ENCODE measurements at places on chromosomes 16 and 17.
A peak's percentile ranks its signal among the peaks of the same experiment; 100 is the strongest.

DNA sequence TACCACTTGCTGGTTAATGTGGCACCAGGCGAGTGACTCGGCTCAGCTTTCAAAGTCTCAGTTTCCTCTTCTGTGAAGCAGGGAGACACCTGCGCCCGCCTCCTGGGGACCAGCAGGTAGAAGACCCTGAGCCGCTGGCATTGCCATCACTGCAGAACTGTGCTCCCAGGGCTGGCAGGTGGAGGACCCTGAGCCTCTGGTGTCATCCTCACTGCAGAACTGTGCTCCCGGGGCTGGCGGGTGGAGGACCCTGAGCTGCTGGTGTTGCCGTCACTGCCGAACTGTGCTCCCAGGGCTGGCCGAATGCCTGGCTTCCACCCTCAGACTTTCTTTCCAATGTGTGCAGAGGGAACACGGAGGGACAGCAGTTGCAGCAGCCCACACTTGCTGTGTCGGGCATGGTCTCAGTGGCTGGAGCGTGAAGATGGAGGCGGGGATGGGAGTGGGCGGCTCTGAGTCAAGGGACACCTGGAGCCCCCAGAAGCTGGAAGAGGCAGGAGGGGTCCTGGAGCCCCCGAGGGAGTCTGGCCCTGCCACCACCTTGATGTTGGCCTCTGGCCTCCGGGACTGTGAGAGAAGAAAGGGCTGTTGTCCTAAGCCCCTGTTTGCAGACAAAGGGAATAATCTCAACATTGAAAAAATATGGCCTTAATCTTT lies 75.8 kb upstream of the METTL9 start:
- H3K36me3 ChIP-seq = no peaks in the 10 kb centered on the region
- no peak overlapping the region for H3K4me3 ChIP-seq
- H3K4me1 ChIP-seq = peaks cover 4% of the 10 kb centered on the region
- H3K27ac ChIP-seq = no peak overlapping the region
- H3K27me3 ChIP-seq = no peaks in the 10 kb centered on the region

GRCh38 chr16:67537636-67538591 lies 9.3 kb downstream of the RIPOR1 start:
- no peaks in the 10 kb centered on the region for H3K27me3 ChIP-seq
- H3K36me3 ChIP-seq = peaks cover 41% of the 10 kb centered on the region
- peak overlapping the region; percentile 68 for H3K4me3 ChIP-seq
- H3K4me1 ChIP-seq = peaks cover 5% of the 10 kb centered on the region
- DNase-seq = peak; percentile 88
- peak overlapping the region; percentile 98 for H3K27ac ChIP-seq

GRCh38 chr16:66924527-66925321 lies 611 bp downstream of the RRAD start:
- H3K4me3 ChIP-seq = peak overlapping the region; percentile 73
- no peaks in the 10 kb centered on the region for H3K36me3 ChIP-seq
- peak; percentile 57 for DNase-seq
- H3K4me1 ChIP-seq = peaks cover 52% of the 10 kb centered on the region

GRCh38 chr17:42866631-42867575 lies 15.9 kb downstream of the AOC3 start:
- no peaks in the 10 kb centered on the region for H3K27me3 ChIP-seq
- H3K36me3 ChIP-seq = no peaks in the 10 kb centered on the region
- no peak overlapping the region for H3K27ac ChIP-seq
- peak; percentile 34 for DNase-seq
- H3K4me1 ChIP-seq = peaks cover 7% of the 10 kb centered on the region

GRCh38 chr16:22008215-22009059 lies 526 bp downstream of the MOSMO start:
- H3K4me3 ChIP-seq = peak overlapping the region; percentile 94
- H3K36me3 ChIP-seq = no peaks in the 10 kb centered on the region
- no peak overlapping the region for H3K27ac ChIP-seq
- H3K4me1 ChIP-seq = peaks cover 14% of the 10 kb centered on the region
- H3K27me3 ChIP-seq = no peaks in the 10 kb centered on the region

- H3K4me3 ChIP-seq = no peak overlapping the region
- H3K27me3 ChIP-seq = peaks cover 7% of the 10 kb centered on the region
- peaks cover 43% of the 10 kb centered on the region for H3K36me3 ChIP-seq
- H3K27ac ChIP-seq = peak overlapping the region; percentile 90
- no peak for DNase-seq
These were observed 4.1 kb downstream of the RASD1 start for GRCh38 chr17:17492085-17492484.

GRCh38 chr17:2050300-2051060 lies 4.4 kb upstream of the HIC1 start:
- DNase-seq = peak; percentile 83
- no peaks in the 10 kb centered on the region for H3K36me3 ChIP-seq
- peaks cover 47% of the 10 kb centered on the region for H3K4me1 ChIP-seq
- H3K27ac ChIP-seq = peak overlapping the region; percentile 46
- H3K27me3 ChIP-seq = no peaks in the 10 kb centered on the region
- peak overlapping the region; percentile 90 for H3K4me3 ChIP-seq

DNA sequence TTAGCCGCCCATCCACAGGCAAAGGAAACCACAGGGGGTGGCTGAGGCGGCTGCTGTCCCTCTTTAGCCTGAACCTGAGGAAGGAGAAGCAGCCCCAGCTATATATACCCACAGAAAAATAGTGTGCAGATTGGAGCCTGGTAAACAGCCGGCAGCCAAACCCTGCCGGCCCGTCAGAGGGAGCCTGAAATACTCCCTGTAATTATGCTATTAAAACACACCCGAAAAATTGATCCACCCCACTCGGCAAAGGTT lies 6.8 kb downstream of the PIEZO1 start:
- H3K27ac ChIP-seq = peak overlapping the region; percentile 91
- H3K27me3 ChIP-seq = no peaks in the 10 kb centered on the region
- H3K4me3 ChIP-seq = no peak overlapping the region
- peaks cover 60% of the 10 kb centered on the region for H3K4me1 ChIP-seq
- H3K36me3 ChIP-seq = no peaks in the 10 kb centered on the region

DNA sequence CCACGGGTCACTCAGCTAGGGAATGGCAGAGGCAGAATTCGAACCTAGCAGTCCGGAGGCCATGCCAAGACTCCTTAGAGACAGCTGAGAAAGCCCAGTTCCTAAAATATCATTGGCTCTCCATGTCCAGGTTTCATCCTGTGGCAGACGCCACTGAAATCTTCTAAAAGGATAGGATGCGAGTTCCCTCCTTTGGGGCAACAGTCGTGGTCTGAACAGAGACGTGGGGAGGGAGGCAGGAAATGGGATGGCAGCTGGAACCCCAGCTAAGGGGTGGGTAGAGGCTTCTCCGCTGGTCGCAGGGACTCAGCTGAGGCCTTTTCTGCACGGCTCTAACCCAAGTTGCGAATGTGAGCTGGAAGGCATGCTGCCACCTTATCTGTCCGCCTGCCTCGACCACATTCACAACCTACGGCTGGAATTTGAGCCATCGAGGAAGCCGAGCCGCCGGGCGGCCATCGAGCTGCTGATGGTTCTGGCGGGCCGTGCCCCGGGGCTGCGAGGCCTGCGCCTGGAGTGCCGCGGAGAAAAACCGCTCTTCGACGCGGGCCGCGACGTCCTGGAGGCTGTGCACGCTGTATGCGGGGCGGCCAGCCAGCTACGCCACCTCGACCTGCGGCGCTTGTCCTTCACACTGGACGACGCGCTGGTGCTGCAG lies 1.9 kb upstream of the HSF4 start:
- H3K4me3 ChIP-seq = peak overlapping the region; percentile 37
- H3K4me1 ChIP-seq = peaks cover 52% of the 10 kb centered on the region
- H3K27me3 ChIP-seq = no peaks in the 10 kb centered on the region
- no peaks in the 10 kb centered on the region for H3K36me3 ChIP-seq
- DNase-seq = no peak

DNA sequence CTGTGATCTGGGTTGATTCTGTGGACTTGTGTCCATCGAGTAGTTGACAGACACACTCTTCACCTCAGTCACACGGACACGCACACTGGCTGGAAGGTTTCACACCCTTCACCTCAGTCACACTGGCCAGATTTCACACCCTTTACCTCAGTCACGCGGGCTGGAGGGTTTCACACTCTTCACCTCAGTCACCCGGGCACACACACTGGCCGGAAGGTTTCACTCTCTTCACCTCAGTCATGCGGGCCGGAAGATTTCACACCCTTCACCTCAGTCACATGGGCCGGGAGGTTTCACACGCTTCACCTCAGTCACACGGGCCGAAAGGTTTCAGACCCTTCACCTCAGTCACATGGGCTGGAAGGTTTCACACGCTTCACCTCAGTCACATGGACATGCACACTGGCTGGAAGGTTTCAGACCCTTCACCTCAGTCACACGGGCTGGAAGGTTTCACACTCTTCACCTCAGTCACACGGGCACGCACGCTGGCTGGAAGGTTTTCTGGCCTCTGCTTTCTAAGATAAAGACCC lies 96.2 kb downstream of the PGS1 start:
- H3K27ac ChIP-seq = no peak overlapping the region
- DNase-seq = no peak
- no peak overlapping the region for H3K4me3 ChIP-seq

DNA sequence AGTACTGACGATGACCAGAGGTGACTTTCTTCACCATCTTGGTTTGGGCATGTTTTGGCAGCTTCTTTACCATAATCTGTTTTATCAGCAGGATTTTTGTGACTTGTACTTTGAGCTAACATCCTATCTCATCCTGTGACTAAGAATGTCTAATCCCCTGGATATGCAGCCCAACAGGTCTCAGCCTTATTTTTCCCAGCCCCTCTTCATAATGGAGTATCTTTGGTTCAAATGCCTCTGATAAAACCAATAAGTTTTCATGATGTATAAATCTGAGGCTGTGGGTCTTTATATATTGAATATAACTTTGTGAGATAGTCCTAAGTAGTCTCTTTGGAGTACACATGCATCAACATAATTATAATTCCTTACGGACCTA lies 186.9 kb upstream of the WSB1 start:
- no peaks in the 10 kb centered on the region for H3K27me3 ChIP-seq
- H3K4me3 ChIP-seq = no peak overlapping the region
- no peaks in the 10 kb centered on the region for H3K36me3 ChIP-seq
- no peaks in the 10 kb centered on the region for H3K4me1 ChIP-seq
- H3K27ac ChIP-seq = no peak overlapping the region

DNA sequence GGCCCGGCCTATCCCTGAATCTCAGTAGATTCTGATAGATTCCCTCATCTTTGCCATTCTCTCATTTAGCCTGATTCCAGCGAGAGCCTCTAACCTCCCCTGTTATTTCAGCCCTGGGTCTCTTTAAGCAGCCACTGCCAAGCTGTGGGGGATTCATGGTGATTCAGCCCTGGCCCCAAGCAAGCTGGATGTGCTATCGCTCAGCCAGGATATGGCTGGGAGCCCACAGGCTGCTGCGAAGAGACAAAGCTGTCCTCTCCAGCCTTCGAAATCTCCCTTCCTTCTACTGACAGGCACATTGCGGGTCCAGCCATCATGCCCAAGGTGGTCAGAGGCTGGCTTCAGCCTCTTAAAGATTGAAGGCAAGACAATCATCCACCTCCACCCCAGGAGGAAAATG lies 394.1 kb downstream of the SOX9 start:
- peak; percentile 69 for DNase-seq
- H3K4me1 ChIP-seq = no peaks in the 10 kb centered on the region
- no peak overlapping the region for H3K4me3 ChIP-seq
- peak overlapping the region; percentile 8 for H3K27ac ChIP-seq
- H3K36me3 ChIP-seq = no peaks in the 10 kb centered on the region

DNA sequence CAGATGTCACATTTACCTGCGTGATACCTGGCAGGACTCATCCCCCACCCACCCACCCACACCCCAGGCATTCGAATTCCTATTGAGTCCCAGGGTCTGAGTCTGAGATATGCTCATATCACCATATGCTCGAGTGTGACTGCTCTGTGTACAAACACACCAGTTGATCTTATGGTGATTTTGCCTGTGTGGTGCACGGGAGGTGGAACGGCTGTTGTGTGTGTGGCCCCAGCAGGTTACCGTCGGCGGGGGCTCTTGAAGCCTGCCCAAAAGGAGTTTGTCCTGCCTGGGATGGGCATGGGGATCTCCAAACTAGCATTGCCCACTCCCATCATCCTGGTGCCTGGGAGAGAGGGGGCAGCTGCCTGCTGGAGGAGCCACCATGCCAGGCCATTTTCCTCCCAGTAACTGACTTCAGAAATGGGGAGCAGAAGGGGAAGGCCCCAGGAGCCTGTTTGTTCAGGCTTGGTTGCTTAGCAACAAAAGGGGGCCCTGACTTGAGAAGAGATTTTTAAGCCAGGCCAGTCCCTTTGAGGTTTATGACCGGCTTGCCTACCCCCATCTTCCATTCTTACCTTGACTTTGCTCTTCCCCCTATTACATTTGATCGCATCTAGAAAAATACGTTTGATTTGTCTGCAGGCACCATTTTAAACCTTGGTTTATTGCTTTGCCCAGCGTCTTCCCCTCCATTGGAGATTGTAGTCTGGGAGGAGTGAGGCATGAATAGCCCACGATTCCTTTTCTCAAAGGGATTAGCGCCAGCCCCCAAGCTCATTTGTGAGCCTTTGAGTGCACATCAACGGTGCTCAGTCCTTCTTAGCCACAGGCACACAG lies 217.7 kb downstream of the CCDC182 start:
- H3K27ac ChIP-seq = no peak overlapping the region
- no peak for DNase-seq

GRCh38 chr16:71903608-71904007 lies 8.3 kb downstream of the IST1 start:
- peaks cover 8% of the 10 kb centered on the region for H3K36me3 ChIP-seq
- DNase-seq = no peak
- peaks cover 3% of the 10 kb centered on the region for H3K4me1 ChIP-seq

DNA sequence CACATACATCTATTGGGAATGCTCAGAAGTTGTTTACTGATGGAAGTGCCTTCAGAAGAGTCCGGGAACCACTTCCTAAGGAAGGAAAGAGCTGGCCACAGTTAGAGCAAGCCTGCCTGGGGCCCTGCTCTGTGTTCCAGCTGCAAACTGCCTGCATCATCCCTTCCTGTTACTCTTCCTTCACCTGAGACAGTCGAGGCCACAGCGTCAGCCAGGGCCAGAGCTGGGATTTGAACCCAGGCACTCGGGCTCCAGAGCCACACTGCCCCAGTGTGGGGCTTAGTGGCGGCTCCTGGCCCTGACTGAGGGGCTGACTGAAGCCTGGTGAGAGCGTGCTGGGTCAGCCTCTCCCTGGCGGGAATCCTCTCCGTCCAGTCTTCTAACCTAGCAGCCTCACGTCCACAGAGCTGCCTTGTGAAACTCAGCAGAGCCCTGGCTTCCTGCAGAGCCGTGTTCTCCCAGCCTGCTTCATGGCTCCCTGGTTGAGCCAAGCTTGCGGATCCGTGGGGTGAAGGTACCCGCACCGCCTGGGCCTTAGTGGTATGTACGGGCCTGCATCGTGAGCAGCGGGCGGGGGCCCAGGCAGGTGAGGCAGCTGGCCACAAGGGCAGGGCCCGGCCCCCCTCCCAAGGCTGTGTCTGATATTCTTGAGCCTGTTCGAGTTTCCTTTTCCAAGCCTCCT lies 4.6 kb upstream of the C17orf99 start:
- no peaks in the 10 kb centered on the region for H3K27me3 ChIP-seq
- peaks cover 30% of the 10 kb centered on the region for H3K4me1 ChIP-seq
- no peak for DNase-seq

GRCh38 chr16:11088831-11089230 lies 144.5 kb downstream of the CLEC16A start:
- H3K27ac ChIP-seq = no peak overlapping the region
- no peaks in the 10 kb centered on the region for H3K36me3 ChIP-seq
- peak; percentile 10 for DNase-seq
- no peaks in the 10 kb centered on the region for H3K27me3 ChIP-seq

Measured in heart left ventricle (tissue), 16 donors.